NCI-H1930 (cell line): ENCODE measurements at places on chromosomes 1 and 21.
A peak's percentile ranks its signal among the peaks of the same experiment; 100 is the strongest.

- DNase-seq: peak; percentile 56
Measured at GRCh38 chr1:212498283-212499040, 65.7 kb downstream of the NENF start.

- no peak for DNase-seq
Measured at GRCh38 chr1:77218477-77219165, 609 bp downstream of the PIGK start.

DNA sequence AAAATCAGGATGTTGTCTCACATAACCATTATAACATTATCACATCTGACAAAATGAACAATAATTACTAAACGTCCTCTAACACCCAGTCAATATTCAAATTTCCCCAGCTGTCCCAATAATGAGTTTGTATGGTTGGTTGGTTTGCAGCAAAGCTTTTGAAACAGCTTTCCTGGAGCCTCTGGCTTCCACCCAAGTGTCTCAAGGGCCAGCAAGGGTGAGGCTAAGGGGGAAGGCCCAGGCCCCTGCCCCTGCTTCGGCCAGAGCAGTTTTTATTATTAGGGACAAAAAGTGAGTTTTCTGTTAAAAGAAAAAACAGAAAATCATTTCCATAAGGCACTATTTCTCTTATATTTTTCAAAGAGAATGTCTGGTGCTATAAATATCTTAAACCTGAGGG, 19.1 kb upstream of the AVPR1B start:
- no peak for DNase-seq

DNA sequence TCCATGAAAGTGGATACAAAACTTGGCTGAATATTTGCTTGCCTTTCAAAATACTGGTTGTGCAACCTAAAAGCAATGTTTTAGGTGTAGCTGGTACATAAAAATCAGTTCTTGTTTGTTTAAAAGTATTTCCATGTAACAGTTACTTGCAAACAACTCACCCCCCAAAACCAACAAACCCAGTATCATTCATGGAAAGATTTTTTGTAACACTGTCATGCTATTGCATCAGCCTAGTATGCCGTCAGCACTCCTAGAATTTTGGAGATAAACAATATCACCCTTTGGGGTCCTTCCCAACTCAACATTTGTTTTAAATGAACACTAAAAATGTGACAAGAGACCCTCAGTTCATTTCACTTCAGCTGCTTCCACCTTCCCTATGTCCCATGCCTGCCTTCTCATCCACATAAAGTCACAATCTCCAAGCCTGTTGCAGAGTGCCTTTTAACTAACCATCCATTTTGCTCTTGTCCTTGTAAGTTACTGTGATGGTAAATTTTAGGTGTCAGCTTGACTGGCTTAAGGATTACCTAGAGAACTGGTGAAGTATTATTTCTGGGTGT, 425.3 kb downstream of the DUSP10 start:
- no peak for DNase-seq

- DNase-seq: no peak
Measured at GRCh38 chr1:119298687-119299303, 69.8 kb upstream of the HAO2 start.

- no peak for DNase-seq
Measured at GRCh38 chr1:173258479-173259264, 51.5 kb upstream of the TNFSF4 start.
